ENCODE measurements at places on chromosomes 5 and 9. TPM values are rescaled to one million over a fixed set of nuclear protein-coding genes. Genes with fewer than 3 reads are reported as not detected.

The KIF2A gene
- total RNA-seq: 58.3 TPM

The LHX6 gene
- 1.7 TPM for total RNA-seq

The C5orf58 gene
- 0.58 TPM for total RNA-seq

The FYB1 gene
- 1.0 TPM for total RNA-seq

The ZFP2 gene
- total RNA-seq: 0.05 TPM

The PCDHB3 gene
- total RNA-seq: 0.26 TPM

The NEUROG1 gene
- total RNA-seq: not detected

The WNK2 gene
- total RNA-seq: 1.5 TPM

The PCDHGA5 gene
- 1.4 TPM for total RNA-seq

All from A375 (cell line).